ENCODE measurements at places on chromosomes 4 and X. TPM values are rescaled to one million over a fixed set of nuclear protein-coding genes. Genes with fewer than 3 reads are reported as not detected.

DNA sequence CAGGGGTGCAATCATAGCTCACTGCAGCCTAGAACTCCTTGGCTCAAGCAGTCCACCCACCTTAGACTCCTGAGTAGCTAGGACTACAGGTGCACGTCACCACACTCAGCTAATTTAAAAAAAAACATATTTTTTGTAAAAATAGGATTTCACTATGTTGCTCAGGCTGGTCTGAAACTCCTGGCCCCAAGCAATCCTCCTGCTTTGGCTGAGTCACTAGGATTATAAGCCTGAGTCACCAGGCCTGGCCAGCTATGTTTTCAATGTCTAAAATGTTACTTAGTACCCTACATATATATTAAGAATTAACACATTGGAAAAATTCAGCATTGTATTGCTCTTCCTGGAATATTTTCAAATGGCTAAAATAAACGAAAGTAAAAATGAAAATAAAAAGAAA lies 37.5 kb downstream of the PNPLA4 start:
- no peak for DNase-seq

- no peak for DNase-seq
Observed at GRCh38 chr4:86948276-86948675, 13.5 kb downstream of the AFF1 start.

- DNase-seq = no peak
Observed at GRCh38 chrX:43964936-43965335, 8.3 kb downstream of the NDP start.

GRCh38 chr4:26992657-26993361 lies 132.2 kb downstream of the STIM2 start:
- DNase-seq = no peak

The TMEM35A gene
- 62.1 TPM for total RNA-seq

The ACE2 gene
- not detected for total RNA-seq

The MAGEH1 gene
- total RNA-seq = 27.3 TPM
